ENCODE measurements at places on chromosomes 13 and 19.
A peak's percentile ranks its signal among the peaks of the same experiment; 100 is the strongest.

- no peak for DNase-seq
These were observed 2041.5 kb upstream of the PCDH20 start for GRCh38 chr13:63457186-63457585.

DNA sequence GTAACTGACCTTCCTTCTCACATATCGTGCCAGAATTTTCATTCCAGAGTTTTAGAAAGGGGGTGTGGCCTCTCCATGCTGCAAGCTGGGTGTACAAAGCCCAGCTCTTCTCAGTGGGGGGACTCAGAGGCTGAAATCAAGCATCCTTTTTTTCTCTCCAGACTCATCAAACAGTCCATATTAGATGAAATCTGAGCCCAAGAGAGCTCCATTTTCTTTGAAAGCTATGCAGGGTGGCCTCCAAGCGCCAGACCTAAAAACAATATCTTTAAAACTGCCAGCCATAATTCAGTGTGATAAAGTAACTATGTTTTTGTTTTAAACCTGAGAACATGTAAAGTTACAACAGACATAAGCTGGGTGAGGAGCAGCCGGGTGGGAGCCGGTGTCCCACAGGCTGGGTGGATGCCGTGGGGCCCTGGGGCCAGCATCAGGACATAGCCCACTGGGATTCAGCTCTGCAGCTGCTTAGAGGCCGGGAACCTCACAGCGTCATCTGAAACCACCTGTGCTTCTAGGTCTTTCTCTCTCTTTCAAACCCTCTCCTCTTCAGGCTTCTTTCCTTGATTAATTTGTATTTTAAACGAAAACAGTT, 249.2 kb downstream of the ZNF536 start:
- DNase-seq: no peak

DNA sequence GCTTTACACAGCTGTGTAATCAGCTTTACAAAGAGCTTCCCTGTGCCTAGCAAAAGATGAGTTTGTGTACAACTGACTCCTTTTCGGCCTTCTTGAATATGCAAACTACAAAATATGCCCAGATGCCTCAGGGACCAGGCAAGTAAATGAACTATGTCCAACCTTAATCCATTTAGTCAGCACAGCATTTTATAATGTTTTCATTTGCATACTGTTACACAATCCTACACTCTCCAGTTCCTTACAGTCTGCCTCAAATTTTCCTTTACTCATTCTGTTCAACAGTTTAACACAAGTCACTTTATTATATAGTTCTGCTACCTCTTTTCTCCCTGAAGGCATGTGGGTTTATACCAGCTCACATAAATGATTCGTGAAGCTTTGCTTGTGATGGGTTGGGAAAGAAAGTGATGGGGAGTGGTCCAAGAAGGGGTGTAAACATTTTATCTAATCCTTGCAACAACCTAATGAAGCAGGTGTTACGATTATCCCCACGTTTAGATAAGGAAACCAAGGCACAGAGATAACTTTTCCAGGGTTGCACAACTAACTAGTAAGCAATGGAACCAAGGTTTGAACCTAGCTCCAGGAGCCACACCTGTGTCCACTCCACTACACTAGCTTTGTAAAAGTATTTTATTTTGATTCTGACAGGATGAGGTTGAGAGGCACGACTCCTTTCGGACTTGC, 3.3 kb upstream of the USP12 start:
- peak; percentile 73 for DNase-seq

DNA sequence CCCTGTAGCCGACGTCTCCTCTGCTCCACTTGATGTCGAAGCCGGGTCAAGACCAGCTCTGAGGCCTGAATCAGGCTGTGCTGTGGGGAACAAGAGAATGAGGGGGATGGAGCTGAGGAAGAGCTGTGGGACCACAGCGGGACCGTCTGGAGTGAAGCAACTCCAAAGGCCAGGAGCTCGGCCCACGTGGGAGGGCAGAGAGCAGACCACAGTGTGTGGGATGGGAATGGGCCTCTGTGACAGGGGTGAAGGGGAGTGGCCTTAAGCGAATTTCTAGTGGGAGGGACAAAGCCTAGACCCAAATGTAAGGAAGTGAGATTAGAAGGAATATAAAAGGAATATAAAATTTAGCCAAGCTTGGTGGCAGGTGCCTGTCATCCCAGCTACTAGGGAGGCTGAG, 3.8 kb upstream of the SLC8A2 start:
- no peak for DNase-seq

DNA sequence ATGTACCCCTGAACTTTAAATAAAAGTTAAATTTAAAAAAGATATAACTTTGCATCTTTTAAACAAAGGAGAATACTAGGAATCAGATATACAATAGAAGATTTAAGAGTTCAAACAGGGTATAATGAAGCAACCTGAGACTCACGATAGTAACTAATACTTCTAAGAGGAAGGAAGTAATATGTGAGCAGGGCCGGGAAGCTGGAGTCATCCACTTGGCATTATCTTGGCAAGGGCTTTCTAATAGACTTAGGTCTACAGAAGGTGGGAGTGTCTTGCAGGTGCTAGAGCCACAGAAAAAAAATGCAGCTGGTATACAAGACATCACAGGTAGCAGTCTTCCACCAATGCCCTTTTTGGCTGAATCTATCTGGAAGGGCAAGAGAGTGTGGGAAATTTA, 231.9 kb downstream of the KCTD12 start:
- DNase-seq: no peak

GRCh38 chr19:37763488-37763887, 15.9 kb downstream of the ZNF573 start:
- DNase-seq: no peak

DNA sequence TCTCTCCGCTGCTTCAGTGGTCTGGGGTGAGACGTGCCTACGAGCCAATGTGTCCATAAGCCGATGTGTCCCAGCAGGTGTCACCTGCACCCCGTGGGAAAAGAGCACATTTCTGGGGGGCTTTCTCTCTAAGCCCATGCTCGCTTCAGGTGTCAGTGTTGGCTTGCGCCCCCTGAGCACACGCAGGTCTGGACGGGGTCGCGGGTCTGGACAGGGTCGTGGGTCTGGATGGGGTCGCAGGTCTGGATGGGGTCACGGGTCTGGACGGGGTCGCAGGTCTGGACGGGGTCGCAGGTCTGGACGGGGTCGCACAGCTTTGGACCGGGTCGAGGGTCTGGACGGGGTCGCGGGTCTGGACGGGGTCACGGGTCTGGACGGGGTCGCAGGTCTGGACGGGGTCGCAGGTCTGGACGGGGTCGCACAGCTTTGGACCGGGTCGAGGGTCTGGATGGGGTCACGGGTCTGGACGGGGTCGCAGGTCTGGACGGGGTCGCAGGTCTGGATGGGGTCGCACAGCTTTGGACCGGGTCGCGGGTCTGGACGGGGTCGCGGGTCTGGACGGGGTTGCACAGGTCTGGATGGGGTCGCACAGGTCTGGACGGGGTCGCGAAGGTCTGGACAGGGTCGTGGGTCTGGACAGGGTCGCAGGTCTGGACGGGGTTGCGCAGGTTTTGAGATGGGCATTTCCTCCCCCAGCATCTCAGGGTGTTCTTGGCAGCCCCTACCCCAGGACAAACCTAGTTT, 24.5 kb upstream of the TFDP1 start:
- no peak for DNase-seq

DNA sequence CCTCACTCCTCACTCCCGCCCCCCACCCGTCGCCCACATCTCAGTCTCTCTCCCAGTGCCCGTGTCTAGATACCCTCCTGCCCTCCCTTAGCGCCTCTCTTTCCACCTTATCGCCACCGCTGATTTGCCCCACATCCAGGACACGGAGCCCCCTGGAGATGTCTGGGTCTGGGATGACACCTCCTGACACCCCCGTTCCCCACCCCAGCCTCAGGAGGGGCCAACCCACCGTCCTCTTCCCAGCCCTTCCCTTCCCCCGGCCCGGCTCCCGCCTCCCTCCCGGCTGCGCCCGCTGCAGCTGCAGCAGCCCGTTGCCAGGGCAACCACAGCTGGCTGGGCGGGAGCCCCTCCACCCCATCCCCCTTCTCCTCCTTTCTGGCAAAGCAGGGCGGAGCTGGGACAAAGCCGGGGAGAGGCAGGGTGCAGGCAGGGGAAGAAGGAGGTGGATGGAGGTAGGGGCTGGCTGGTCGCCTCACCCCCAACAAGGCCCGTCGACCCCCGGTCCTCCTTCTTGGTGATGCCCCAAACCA, 13.5 kb downstream of the DPF1 start:
- no peak for DNase-seq

- no peak for DNase-seq
These were observed 29.6 kb upstream of the CACTIN start for GRCh38 chr19:3656073-3656746.

DNA sequence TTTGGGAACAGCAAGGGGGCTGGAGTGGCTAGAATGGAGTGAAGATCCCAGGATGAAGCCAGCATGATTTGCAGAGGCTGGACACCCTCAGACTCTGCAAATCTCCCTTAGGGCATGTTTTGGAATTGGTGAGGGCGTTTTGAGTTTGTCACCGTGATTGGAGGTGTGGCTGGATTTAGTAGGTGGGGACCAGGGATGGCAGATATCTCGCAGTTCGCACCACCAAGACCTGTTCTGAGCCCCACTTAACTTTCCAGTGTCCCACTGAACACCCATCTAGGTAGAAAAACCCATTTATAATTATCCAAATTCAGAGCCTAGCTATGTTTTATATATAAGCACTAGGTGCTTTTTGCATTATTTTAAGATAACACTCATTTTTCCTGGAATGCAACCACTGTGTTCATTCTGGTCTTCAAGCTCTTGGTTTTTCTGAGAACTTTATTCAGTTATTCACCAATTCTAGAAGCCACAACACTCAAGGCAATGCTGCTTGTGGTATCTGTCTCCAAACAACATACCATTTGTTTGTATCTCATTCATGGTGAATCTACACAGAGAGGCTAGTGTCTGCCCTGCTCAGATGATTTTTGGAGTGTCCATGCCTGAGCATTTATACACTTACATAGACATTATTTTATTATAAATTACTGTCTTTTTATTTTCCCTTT, 3.0 kb upstream of the NANOS2 start:
- DNase-seq: no peak

All from NCI-H1048 (cell line).